ENCODE measurements at places on chromosomes 5 and 9.

DNA sequence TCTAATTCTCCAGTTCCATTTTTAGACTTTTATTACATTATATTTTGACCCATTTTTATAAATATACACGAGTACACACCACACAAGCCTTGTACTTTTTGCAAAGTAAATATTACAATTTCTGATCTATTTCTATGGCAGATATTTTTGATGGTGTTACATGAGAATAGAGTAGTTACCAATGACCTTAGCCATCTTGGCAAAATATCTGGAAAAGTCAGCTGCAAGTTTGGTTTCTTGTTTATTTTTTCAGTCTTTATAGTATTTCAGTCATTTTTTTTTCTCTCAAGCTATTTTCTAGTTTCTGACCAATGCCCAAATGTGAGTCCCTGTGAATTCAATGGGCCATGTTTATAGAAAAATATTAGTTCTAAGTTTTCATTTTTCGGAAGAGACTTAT lies 64.0 kb upstream of the TMC1 start:
- DNase-seq: no peak

DNA sequence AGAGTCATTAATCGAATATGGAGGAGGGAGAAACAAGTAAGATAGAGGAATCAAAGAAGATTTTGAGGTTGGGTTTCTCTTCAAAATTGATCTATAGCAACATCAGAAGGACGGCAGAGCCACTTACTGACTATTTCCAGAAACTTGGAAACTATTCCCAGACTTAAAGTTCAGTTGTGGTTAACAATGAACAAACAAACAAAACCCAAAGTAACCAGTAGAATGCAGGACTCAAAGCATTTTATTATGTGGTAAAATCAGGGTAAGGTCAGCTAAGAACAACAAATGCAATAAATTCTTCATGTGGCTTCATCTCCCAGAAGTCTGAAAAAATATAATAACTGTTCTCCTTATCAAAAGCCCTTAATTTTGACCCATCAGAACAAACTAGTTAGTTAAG lies 54.9 kb upstream of the OSMR start:
- no peak for DNase-seq

DNA sequence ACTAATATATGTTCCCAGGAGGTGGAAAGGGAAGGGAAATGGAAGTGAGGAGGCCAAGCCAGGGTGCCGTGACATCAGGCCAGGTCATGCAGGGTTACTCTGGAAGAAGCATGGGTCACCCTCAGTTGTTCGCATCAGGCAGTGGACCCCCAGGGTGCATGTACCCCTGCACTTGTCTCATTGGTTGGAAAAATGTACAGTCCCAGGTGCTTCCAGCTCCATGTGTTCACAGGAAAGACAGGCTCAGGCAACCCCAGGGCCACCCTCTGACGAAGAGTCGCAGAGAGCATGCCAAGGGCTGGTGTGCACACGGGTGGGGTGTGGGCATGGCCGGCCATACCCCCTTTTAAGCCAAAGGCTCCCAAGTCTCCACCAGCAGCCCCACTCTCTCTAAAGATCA lies 208.9 kb downstream of the AOPEP start:
- no peak for DNase-seq

GRCh38 chr5:55234121-55234700 lies 803 bp upstream of the CCNO start:
- DNase-seq: no peak

- DNase-seq: no peak
Observed at GRCh38 chr9:137960496-137960895, 82.9 kb downstream of the CACNA1B start.

DNA sequence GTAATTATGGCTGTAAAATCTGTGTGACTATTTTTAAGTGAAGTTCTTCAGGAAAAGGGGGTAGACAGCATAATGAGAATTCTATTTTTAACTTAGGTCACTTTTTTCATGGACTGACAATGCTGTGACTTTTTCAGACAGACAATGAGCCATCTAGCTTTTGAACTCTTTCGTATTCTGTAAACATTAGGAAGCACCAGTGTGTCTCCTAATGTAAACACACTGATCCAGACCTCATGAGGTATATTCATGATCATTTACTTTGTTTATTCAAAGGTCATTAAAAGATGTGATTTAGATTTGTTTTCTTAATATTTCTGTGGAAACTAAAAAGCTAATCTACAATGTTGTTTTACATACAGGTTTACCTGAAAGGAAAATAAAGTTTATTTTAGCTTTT lies 352.6 kb downstream of the ADGRV1 start:
- no peak for DNase-seq

DNA sequence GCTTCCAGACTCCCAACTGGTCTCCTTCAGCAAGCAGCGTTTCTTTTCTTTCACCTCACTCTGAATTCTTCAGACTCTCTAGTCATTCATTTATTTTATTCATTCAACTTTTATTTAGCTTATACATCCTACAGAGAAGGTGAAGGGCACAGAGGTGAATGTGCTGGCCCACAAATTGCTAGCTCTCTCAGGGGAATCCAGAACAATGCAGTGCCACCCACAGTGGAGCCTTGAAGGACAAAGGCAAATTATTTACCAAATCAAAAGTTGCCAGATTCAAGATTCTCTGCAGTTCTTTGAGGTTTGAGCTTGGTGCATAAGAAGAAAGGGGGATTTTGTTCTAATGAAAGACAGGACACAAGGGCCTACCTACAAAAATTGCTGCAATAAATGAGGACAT lies 29.7 kb downstream of the GRIA1 start:
- DNase-seq: no peak

DNA sequence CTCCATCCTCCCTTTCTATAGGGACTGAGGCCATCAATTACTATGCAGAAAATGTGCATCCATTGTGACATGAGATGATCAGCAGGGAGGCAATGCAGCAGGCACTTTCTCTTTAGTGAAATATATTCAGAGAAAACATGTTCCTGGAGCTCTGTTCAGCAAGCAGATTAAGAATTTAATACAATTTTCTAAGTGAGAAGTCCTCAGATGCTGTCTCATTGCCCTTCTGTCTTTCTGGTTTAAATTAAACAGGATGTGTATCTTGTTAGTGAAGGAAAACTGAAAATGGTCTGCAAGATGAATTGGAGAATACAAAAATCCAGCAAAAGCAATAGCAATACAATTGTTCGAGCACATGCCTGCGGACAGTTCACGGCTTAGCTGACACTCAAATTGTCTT lies 445.8 kb upstream of the RIOK2 start:
- DNase-seq: no peak

GRCh38 chr5:68452286-68452685 lies 236.7 kb downstream of the PIK3R1 start:
- DNase-seq: no peak

GRCh38 chr5:93995126-93995621 lies 253.8 kb upstream of the POU5F2 start:
- no peak for DNase-seq

DNA sequence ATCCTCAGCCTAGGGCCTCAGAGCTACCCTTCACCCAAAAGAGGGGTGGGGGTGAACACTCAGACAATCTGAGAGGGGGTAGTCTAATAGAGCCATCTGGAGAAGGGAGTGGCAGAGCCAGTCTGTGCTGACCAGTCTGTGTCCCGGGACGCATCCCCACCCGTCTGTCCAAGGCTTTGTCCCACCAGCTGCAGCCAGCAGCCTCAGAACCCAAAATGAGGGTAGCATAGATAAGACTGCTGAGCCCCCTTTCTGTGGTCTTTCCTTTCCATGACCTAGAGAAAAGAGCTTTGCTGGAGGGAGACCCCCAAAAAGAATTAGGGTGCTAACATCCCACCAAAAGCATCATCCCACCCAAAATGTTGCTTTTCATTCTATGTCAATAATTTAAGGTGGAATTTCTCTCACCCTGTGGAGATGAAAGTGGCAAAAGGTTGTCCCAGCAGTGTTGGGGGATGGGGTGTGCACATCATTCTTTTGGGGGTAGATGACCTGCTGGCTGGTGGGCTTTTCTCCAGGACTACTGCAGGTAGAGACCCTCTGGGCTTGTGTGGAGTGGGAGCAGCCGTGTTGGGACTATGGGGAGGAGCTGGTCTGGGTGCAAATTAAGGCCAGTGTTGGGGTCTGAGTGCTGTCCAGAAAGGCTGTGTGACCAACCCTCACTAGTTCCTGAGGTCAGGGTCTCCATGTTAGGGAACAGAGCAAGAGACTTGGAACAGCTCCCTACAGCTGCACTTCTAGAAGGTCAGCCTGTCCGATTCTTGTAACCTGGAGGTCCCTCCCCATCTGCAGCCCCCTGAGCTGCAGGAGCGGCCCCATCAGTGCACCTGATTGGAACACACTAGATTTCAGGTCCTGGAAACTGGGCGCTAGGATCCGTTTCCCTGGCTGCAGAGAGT lies 19.9 kb downstream of the URM1 start:
- no peak for DNase-seq

GRCh38 chr9:110217656-110218099 lies 9.7 kb upstream of the C9orf152 start:
- DNase-seq: no peak

DNA sequence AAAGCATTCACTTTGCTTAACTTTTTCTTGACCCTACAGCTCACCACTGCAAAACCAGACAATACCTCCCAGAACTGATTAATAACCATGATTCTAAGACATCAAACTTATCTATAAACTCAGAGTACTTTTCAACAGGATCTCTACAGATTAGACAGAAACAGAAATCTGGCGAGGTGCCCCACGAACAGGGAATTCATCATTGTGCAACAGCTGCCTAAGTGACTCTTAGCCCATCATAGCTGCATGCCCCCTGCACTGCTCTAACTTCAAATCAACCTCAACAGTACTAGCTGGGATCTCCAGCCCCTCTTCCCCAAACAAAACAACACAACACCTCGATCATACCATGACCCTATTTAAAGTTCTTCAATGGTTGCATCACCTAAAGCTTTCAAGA lies 16.1 kb upstream of the COL23A1 start:
- no peak for DNase-seq

DNA sequence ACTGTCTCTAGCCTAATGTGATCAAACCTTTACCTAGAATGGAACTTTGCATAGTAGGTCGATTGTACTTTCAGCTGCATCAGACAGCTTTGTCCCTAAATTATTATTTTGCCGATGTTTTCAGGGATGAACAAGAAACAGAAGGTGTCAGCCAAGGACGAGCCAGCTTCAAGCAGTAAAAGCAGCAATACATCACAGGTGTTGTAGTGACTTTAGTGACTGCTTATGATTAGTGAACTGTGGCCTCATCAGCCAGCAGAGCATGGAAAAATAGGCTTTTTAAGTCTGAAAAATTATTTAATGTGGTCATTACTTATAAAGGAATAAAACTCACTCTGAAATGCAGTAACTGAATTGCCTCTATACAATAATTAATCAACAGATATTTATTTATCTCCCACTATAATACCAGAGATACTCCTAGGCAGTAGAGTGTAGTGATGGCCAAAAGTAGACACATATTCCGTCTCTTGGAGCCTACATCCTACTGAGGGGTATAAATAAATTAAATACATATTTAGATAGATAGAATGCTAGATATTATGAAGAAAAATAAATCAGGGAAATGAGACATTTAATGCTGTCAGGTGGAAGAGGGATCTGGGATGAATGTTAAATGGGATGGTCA lies 166.3 kb downstream of the PARP8 start:
- DNase-seq: no peak

DNA sequence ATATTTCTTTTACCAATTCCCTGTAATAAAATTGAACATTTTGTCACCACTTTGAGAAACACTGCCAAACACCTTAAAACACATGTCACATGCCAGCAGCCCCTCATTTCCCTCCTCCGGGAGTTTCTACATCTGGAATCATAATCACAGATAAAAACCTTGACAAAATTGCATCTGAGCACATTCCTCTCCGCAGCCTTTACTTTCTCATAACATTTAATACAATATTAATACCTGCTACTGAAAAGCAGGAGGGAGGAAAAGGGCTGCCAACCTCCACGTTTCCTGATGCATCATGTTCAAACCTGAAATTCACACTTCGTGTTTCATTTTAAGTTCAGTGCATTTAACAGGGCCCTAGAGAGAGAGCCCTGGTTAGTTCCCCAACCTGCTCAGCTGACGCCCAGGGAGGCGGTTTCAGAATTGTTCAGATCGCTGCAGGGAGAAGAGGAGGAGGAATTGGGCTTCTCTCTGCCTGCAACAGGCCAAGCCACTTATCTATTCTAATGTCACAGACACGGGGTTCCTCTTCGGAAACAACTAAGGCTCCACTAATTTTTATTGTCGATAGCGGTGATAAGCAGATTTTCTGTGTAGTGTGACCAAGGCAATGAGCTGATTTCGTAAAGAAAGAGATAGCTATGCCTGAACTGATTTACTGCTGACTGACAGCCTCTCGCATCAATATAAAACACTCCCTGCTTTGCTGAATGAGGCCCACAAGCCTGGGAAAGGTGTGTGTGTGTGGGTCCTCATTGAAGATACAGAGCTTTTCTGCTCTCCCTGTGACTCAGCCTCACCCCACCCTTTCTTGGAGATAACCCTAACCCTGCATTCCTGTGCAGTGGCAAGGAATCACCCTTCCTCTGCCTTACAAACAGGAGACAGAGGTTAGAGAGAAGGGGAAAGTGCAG lies 4.9 kb upstream of the LHX2 start:
- no peak for DNase-seq

GRCh38 chr9:113484258-113484730 lies 20.8 kb downstream of the RGS3 start:
- peak; percentile 63 for DNase-seq

DNA sequence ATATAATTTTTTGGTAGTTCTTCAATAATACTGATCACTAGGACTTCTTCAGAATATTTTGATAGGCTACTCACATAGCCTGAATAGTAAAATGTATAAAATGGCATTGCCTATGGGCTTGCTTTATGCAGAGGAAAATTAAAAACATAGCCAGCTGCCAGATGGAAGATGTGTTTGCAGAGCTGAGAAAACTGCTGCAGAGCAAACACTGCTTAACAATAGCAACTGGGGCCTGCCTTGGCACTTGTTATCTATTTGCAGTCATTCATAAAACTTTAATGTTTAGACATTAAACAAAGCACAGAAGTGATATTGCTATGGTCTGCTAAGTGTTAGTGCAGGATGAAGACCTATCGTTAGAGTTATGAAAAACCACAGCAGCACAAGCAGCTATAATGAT lies 151.5 kb upstream of the SMC2 start:
- DNase-seq: no peak

GRCh38 chr5:67032921-67033664 lies 163.5 kb downstream of the CD180 start:
- DNase-seq: no peak

GRCh38 chr9:72675586-72675985 lies 154.2 kb downstream of the TMC1 start:
- no peak for DNase-seq

GRCh38 chr5:77333451-77334123 lies 123.1 kb downstream of the PDE8B start:
- peak; percentile 78 for DNase-seq

- no peak for DNase-seq
Observed at GRCh38 chr9:1171546-1171945, 121.4 kb downstream of the DMRT2 start.
